Posterior cingulate gyrus (tissue), 11 donors: ENCODE measurements at places on chromosomes 11 and 22.

DNA sequence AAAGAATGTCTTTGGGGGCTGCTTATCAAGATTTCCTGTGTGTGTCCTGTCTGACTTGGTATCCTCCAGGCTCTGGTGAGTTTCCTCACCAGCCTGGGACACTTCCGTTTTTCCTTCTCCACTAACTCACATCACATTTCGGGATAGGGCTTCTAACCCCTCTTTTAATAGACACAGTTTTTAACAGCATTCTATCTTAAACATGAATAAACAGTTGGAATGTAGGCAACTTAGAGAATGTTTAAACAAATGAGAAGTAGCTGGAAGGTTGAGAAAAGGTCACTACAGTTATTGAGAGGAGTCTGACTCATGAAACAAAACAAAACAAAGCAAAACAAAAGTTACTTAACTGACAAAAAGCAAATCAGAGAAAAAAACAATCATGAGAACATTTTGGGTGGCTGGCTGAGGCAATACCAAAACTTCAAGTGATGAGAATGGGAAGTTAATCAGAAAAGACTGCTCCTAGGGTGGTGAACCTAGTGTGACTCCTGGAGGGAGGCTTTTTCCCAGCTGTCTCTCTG, 64.7 kb upstream of the CTSC start:
- no peak for DNase-seq

DNA sequence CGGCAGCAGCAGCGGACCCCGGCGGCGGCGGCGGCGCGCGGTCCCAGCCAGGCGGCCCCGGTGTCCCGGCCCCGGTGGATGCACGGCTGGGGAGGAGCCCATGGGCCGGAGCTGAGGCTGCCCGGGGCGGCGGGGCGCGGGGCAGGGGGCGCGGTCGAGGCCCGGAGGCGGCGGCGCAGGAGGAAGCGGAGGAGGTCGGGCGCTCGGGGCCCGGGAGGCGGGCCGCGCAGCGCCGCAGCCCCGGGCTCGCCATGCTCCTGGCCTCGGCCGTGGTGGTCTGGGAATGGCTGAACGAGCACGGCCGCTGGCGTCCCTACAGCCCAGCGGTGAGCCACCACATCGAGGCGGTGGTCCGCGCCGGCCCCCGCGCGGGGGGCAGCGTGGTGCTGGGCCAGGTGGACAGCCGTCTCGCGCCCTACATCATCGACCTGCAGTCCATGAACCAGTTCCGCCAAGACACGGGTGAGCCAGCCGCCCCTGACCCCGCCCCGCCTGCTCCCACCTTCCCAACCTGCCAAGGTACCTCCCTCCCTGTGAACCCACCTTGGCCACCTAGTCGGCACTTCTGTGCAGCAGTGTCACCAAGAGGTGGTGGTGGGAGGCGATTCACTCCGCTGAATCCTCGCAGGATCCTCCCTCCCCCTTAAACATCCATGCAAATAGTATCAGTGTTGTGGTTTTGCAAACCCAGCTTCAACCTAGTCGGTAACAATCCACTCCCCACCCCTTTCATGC, 580 bp downstream of the DTX4 start:
- DNase-seq, result no peak

GRCh38 chr22:19957445-19957844, 15.8 kb upstream of the TXNRD2 start:
- DNase-seq, result no peak

- no peak for DNase-seq
Measured at GRCh38 chr11:16793511-16793910, 55.1 kb downstream of the C11orf58 start.

- no peak for DNase-seq
Measured at GRCh38 chr11:56659755-56660154, 3.7 kb upstream of the OR5AR1 start.

DNA sequence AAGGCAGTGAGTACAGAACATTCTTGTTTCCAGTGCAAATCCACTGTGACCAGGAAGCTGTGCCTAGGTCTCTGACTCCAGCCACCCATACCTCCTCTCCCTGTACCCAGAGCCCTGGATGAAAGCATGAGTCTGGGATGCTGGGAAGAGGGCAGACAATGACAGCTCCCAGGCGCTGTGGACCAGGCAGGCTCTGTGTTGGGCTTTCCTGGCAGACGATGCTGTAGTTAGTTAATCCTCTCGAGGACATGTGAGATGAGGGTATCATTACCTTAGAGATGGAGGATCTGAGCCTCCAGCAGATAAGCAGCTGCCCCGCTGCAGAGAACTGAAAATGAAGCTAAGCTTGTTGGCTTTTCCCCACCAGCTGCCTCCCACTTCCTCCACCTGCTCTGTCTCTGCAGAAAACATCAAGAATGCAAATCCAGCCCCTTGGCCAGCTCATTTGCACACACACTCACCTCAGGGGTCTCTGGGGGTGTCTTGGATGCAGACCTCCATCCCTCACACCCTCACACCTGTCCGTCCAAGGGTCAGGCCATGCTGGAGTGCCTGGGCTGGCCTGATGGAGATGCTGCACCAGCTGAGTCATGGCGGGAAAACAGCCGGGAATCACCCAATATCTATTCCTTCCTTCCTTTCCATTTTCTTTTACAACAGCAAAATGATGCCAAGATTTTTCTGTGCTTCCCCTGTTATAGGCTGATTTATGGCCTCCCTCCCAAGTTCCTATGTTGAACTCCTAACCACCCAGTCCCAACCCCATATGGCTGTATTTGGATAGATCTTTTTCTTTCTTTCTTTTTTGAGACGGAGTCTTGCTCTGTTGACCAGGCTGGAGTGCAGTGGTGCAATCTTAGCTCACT, 94.9 kb upstream of the SEPTIN5 start:
- no peak for DNase-seq

DNA sequence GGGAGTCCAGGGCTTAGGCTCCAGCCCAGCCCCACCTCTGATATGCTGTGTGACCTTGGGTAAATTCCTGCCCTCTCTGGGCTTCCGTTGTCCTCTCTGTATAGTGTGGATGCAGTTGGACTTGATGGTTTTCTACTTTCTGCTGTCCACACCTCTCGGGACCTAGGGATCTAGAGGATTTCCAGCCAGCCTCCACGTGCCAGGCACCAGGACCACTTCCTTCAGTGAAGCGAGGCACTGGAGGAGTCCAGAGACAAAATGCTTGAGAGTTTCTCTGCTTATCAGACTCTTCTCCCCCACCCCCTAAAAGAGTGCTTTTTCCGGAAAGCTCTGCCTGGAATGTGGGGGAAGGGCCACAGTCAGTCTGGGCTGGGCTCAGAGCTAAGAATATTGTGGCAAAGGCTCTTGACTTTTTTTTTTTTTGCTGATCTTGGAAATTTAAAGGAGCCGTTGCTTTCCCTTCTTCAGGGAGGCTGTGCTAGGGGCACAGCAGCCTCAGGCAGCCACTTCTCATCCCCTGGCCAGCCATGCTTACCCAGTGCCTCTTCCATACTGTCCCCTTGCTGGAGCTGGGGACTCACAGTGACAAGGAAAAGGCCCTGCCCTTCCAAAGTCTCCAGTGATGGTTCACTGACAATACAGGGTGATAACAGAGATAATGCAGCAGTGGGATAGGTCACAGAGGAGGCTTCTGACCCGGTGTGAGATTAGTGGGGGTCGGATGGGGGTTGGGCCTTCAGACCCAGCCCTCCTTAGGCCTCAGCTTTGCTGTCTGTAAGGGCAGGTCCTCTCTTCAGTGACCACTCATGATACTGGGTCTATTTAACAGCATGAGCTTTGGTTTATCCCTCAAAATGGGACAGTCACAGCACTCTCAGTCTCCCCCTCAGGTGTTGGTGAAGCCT, 2.9 kb upstream of the SERPINH1 start:
- no peak for DNase-seq

DNA sequence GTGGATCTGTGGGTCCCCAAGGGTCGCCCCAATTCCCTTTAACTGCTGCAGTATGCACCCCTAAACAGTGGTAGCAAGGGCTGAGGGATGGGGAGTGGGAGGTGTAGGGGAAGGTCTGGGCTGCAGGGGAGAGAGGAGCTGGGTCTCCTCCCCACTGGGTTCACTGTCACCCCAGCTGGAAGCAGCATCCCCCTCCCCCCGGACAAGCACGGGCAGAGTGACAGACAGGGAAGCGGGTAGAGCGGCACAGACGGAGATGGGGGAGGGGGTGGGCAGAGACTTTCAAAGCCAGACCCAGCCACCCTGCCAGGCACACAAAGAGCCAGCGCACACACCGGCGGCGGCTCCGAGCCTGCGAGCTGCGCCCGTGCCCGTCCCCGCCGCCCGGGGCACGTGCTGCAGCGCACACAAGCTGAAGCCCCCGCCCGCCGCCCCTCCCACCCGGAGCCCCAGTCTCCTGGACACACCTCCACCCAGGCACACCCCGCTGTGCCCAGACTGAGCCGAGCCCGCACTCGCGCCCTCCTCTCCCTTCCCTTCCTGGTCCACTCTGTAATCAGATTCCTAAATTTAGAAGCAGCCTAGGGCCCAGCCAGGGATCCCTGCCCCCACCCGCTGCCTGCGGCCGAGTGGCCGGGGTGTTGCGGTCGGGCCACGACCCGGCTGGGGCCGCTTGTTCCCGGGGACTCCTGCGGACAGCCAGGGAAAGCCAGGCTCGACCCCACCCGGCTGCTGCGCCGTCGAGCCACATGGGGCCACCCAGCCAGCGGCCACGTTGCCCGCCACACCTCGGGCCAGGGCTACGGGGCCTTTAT, 935 bp upstream of the RCOR2 start:
- DNase-seq, result peak; percentile 75

- no peak for DNase-seq
Measured at GRCh38 chr22:44427611-44428470, 70.2 kb downstream of the RTL6 start.

DNA sequence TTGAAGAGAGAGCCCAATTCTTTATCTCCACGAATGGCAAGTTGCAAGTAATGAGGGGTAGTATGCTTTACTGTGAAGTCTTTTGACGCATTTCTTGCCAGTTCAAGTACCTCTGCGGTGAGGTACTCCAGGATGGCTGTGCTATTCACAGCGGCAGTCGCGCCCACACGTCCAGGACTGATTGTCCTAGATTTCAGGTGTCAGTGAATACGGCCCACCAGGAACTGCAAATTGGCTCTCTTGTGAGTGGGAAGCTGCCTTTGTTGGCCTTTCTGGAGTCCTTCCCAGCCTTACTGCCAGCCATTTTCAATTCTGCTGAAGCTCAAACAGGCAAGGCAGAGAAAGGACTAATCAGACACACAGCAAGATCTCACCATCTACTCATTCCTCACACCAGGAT, 8.5 kb downstream of the PPFIA1 start:
- DNase-seq, result peak; percentile 58

DNA sequence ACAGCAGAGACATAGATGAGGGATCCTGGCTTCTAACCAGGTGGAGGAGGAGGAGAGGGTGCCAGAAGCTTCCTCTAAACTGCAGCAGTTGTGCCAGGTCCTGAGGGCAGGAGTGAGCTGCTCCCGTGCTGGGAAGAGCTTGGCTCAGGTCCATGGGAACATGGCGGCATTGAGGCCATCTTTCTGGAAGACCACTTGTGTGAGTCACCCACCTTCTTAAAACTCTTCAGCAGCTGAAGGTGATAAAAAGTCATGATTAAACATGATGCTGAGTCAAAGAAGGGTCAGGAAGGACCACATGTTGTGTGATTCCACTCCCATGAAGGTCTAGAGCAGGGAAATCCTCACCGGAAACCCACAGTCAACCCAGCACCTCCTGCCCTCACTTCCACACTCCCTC, 35.1 kb downstream of the LINC01488 start:
- DNase-seq, result no peak

GRCh38 chr11:78038697-78039313, 15.7 kb upstream of the KCTD14 start:
- DNase-seq, result peak; percentile 69

DNA sequence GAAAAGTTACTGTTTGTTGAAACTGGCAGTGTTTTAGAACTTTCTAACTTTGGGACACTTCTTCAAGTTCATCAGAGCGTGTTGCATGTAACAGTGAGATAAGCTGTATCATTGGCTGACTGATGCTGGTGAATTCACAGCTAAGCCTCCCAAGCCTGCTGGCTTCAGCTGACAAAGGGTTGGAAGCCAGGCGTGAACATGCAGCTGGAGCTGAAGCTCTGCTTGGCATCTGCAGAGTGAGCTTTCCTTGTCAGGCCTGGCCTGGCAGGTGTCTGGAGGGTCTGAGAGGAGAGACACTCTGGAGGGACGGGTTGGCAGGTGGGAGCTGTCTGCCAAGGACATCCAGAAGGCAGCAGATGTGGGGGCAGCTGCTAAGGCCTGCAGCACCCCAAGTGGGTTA, 1.5 kb downstream of the AMPD3 start:
- DNase-seq, result no peak

GRCh38 chr11:20647976-20648565, 21.3 kb upstream of the NELL1 start:
- peak; percentile 47 for DNase-seq

- DNase-seq, result no peak
Measured at GRCh38 chr11:114315749-114316368, 19.7 kb downstream of the NNMT start.
